Activated T-cell treated with anti-CD3 and anti-CD28 coated beads, Interleukin-2, amount 50 U/mL, for 72 hours (primary cell): ENCODE measurements at places on chromosomes 16 and 17. TPM values are rescaled to one million over a fixed set of nuclear protein-coding genes. Genes with fewer than 3 reads are reported as not detected.

RAP1GAP2 gene
- total RNA-seq = 3.1 TPM

ZMYND15 gene
- 0.17 TPM for total RNA-seq

- H3K27me3 ChIP-seq = no peaks in the 10 kb centered on the region
- peak overlapping the region; percentile 68 for H3K4me3 ChIP-seq
- H3K36me3 ChIP-seq = no peaks in the 10 kb centered on the region
- peaks cover 48% of the 10 kb centered on the region for H3K4me1 ChIP-seq
- DNase-seq = no peak
Observed at GRCh38 chr17:3891626-3892094, 1.2 kb downstream of the CAMKK1 start.

DNA sequence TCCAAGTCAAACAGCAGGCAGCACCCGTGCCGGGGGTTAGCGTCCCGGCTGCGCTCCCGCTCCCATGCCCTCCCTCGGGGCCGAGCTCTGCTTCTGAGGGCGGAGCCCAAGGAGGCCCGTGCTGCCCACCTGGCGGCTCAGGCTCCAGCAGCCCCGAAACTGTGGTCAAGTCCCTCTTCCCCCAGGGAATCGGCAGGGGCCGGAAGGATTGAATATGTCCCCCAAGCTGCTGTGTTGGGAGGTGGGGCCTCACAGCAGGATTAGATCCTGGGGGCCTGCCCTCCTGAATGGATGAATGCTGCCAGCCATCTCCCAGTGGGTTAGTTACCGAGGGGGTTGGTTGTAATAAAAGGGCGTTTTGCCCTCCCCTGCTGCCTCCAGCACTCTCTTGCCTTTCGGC, 33.9 kb downstream of the MAP2K3 start:
- H3K4me1 ChIP-seq = peaks cover 7% of the 10 kb centered on the region
- no peak overlapping the region for H3K27ac ChIP-seq
- no peak for DNase-seq
- H3K4me3 ChIP-seq = no peak overlapping the region

DNA sequence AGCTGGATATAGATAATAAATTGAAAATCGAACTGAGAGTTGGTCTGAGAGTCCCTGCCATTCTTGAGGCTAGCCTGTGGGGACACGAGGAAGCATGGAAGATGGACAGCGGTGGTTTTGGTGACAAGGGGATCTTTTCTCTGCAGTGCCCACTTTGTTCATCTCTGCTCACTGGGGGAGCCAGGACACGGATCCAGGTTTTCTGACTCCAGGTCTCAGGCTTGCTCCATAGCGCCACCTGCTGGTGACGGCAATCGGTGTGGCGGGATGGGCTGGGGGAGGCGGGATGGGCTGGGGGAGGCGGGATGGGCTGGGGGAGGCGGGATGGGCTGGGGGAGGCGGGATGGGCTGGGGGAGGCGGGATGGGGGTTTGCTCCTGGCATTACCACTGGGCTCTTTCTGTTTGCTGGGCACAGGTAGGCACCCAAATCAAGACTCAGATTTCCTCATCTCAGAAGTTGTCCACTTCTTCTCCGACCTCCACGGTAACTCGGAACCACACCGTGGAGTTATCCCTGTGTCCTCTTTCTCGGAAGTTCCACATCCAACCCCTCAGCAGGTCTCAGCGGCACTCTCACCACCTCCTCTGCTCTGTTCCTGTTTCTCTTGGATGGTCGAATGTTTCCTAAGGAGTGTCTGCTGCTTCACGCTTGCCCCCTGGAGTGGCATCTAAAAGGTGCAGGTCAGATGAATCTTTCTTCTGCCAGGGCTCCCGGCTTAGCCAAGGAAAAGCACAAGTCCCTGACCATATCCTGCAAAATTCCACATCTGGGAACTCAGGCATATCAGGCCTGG, 142.4 kb downstream of the CYLD start:
- DNase-seq = peak; percentile 28
- H3K27me3 ChIP-seq = peaks cover 9% of the 10 kb centered on the region
- H3K27ac ChIP-seq = no peak overlapping the region
- no peaks in the 10 kb centered on the region for H3K4me1 ChIP-seq
- no peaks in the 10 kb centered on the region for H3K36me3 ChIP-seq

- H3K27me3 ChIP-seq = no peaks in the 10 kb centered on the region
- H3K4me3 ChIP-seq = no peak overlapping the region
- no peaks in the 10 kb centered on the region for H3K36me3 ChIP-seq
- no peak overlapping the region for H3K27ac ChIP-seq
- peak; percentile 57 for DNase-seq
Observed at GRCh38 chr17:32659419-32659842, 172.6 kb downstream of the CDK5R1 start.

GRCh38 chr16:77805398-77805797, 17.0 kb downstream of the VAT1L start:
- no peak overlapping the region for H3K4me3 ChIP-seq
- no peak for DNase-seq
- H3K4me1 ChIP-seq = no peaks in the 10 kb centered on the region
- H3K36me3 ChIP-seq = no peaks in the 10 kb centered on the region
- H3K27me3 ChIP-seq = peaks cover 5% of the 10 kb centered on the region

GRCh38 chr17:47687748-47688147, 6.2 kb upstream of the TBKBP1 start:
- H3K27me3 ChIP-seq = no peaks in the 10 kb centered on the region
- H3K4me1 ChIP-seq = peaks cover 28% of the 10 kb centered on the region
- H3K36me3 ChIP-seq = peaks cover 25% of the 10 kb centered on the region
- DNase-seq = no peak
- no peak overlapping the region for H3K4me3 ChIP-seq

- H3K4me1 ChIP-seq = no peaks in the 10 kb centered on the region
- no peak overlapping the region for H3K4me3 ChIP-seq
Observed at GRCh38 chr17:76326306-76326705, 18.2 kb upstream of the QRICH2 start.
